ENCODE measurements at places on chromosomes 2 and 18.

GRCh38 chr2:158968396-158969161, at the start of gene TANC1:
Gene TANC1, plus strand, starts transcription at chr2:158968640. Its CDS starts 97,271 bp downstream, at chr2:159065911.
- DNase-seq, result peak; percentile 42

DNA sequence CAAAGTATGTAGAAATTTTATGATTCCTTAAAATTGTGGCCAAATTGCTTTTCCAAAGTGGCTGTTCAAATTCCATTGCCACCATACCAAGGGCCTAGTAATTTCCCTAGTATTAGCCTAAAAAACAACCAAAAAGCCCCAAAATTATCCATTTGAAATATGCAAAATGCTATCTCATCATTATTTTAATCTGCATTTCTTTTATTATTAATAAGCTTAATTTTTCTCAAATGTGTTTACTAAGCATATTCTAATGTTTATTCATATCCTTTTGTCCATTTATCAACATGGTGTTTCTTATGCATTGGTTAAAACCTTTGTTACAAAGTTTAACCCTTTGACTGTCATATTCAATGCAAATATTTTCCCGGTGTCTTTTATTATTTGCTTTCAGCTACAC, 48.0 kb downstream of the PID1 start:
- DNase-seq, result no peak

DNA sequence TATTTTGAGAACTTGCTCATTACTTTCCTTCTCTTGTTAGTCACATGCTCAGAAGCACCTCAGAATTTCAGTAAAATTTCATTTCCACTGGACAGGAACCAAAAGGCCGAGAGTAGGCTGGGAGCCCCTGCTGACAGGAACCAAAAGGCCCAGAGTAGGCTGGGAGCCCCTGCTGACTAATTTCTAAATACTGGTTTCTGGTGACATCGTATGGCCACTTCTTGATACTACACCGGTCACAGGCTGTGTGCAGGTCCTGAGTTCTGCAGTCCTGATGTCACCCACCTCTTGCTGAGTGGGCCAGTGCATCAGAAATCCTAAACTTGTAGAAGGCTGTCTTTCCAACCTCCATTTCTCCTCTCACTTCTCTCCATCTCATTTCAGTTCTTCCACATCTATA, 17.7 kb upstream of the EN1 start:
- DNase-seq, result no peak

GRCh38 chr18:7619676-7620075, 52.6 kb downstream of the PTPRM start:
- DNase-seq, result no peak

GRCh38 chr18:58186258-58186948, 142.4 kb downstream of the NEDD4L start:
- no peak for DNase-seq

DNA sequence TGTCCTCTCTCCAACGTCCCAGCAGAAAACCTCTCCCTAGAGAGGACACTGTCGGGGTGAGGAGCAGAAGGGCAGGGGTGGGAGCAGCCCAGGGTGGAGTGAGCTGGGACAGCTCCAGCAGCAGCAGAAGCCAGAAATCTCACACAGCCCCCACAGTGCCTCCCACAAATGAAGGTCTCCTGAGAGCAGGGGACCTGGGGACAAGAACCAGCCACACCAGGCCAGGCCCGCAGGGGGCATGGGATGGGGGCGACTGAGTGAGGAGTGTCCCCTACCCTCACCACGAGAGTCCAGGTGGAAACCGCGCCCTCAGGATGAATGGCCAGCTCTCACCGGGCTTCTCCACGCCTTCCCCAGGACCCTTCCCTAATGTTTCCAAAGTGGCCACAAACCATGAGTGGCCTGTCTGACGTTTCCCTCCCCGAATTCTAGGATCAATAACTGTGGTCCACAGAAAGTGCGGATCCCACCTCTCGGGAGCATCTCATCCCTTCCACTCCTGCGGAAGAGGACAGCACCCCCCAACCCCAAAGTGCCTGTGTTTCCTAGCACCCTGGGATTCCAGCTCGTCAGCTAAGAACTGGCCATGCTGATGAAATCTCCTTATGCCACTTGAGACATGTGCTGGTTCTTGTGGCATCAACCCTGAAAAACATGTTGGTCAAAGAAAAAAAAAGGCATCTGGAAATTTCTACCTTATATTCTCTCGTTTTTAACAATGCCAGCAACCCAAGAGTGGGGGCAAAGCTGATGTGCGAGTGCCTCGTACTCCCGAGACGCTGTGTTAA, 121.1 kb downstream of the HDAC4 start:
- DNase-seq, result no peak

DNA sequence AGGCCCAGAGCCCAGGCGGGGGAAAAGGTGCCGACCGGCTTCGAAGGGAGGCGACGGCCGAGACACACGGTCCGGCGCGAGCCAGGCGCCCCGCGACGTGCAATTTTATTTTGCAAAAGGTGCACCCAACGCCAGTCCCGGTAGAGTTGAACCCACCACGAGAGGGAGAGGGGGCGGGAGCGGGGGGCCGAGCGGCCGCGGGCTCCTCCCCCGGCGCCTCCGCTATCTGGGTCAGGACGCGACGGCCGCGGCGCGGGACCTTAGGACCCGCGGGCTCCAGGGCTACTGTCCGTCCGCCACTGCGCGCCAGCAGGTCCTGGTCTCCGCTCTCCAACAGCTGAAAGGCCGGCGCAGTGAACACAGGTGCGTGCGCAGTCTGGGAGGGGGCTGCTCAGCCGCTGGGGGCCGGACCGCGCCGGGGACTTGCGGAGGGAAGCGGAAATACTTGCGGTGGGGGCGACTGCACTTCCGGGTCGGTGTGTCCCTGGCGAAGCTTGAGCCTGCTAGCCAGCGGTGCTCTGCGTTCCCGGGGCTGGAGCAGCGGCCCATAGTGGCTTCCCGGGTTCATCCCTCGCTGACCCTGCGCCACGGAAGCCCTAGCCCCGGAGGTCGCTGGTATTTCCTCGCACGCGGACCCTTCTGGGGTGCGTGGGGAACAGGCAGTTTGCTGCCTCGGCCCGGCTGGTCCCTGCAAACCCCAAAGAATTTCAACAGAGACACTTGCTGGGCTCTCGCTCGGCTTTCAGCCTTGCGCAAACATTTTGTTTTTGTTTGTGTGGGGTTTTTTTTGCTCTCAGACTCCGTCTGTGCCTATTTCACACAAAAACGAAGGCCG, at the start of gene RMDN2:
TSS of gene RMDN2 (plus strand) at position 225 of the 835 bp plus-strand sequence. CDS start 3,991 bp downstream, outside the sequence.
- DNase-seq, result peak; percentile 79

GRCh38 chr2:239293775-239294430, 106.9 kb downstream of the HDAC4 start:
- peak; percentile 43 for DNase-seq

DNA sequence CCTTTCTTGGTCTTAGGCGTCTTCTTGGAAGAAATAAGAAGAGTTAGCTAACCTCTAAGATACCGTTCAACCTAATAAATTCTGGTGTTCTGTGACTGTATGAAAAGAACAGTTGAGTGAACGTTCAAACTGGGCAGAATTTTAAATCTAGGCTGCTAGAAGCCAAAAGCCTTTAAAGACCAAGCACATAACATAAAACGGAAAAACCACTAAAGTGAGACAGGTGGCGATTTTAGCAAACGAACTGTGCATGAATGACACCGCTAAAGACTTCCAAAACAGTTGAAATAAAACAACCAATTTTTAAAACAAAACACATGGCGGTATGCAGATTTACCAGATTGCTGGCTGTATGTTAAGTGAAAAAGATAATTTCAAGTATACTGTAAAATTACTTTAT, 73.1 kb downstream of the GALNT13 start:
- DNase-seq, result no peak

GRCh38 chr2:6183226-6183625, 491.0 kb downstream of the SOX11 start:
- no peak for DNase-seq

DNA sequence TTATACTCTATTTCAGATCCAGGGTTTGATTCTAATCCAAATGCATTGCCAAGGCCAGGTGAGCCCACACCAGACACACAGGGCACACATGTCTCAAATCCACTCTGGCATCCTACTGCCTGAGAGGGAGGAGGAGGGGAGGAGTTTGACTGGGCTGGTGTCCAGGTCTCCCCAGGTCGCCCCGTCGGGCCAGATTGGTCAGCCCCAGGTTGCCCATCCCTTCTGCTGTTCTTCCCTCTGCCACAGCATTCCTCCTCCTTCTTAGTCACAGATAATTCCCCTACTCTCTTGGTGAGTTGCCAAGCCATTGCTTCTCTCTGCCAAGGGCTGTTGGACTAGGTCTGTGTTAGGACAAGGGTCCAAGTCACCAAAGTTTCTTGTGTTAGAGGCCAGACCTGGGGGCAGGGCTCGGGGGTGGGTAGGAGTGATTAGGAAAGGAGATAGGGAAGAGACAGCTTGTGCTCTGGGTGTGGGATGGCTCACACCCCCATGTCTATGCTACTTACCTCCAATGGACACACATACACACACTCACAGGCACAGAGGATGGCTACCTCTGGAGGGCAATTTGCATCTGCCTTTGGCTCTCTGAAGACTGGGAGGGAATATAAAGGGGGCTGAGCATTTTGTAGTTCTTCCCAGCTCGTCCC, 2.5 kb upstream of the EGR4 start:
- no peak for DNase-seq

- DNase-seq, result no peak
Measured at GRCh38 chr2:175853616-175853890, 148.5 kb downstream of the LNPK start.

GRCh38 chr2:227617316-227618230, at the start of gene SCYGR4:
Gene SCYGR4, plus strand, starts transcription at chr2:227617498. Its CDS starts 0 bp downstream, at chr2:227617498.
- no peak for DNase-seq

GRCh38 chr2:119338272-119338671, 28.4 kb downstream of the C2orf76 start:
- no peak for DNase-seq

DNA sequence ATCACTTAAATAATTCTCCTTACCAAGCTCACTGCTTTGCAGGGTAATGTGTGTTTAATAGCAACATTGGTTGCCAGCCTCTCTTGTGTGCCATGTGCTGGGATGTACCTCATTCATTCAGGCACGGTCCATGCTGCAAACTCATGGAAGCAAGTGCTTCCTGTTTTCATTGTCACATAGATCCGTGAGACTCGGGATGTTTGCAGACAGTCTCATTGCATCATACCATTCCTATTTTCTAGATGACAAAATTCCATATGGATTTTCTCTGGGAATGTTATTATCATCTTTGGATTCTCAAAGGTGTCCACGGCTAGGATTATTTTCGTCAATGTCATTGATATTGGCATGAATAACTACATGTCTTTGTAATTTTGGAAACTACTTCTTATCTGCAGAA, 60.0 kb upstream of the HDAC4 start:
- no peak for DNase-seq

DNA sequence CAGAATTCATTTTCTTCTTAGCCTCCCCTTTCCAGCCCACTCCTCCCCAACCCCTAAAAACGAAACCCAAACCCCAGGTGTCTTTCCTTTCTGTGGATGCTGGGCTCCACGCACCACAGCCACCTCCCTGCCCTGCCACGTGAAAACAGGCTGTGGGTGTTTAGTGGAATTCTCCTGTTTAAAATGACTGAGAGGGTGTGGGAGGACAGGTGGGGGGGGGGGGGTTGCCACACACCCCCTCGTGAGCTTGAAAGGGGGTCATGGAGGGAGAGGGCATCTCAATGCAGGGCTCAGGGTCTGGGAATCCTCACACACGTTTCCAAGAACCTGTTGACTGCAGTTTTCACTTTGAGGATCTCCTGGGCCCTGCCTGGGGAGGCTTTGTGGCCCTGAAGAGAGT, 110.3 kb downstream of the FAM210A start:
- DNase-seq, result no peak

DNA sequence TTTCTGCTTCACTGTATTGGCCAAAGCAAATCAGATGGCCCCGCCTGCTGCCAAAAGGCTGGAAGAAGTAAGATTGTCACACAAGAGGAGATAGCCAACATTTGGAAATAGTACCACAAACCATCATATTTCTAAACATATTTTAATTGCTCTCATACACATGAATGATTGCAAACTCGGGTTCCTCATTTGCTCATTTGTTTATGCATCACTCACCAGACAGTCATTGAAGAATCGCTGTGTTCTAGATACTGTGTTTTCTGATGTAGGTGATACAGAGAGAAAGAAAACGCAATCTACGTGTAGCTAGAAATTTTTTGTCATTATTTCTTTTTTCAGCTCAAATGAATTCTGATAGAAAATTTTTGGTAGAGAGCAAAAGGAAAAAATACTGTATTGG, 1103.4 kb downstream of the TSN start:
- DNase-seq, result no peak

DNA sequence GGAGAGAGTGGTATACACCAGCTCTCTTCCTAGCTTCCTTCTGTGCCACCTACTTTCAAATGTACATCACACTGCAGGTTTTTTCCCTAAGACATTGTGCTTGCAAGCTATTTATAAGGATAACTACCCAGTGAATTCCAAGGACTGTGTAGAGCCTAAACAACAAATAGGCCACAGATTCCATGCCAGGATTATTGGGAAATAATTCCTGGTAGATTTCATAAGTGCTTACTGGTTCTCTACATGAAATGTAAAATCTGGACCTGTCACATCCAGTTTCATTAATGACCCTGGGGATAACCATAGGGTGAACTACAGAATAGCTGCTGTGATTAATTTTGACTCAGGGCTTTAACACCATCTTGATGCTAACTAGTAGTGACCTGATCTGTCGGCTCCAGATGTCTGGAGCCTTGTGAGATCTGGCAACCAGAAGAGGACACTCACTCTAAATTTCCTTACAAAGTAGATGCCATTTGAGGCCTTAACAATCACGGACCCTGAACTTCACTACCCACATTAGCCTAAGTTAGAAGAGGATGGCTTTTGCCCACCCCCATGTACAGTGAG, 34.3 kb upstream of the LGALSL start:
- no peak for DNase-seq

GRCh38 chr2:216693414-216694080, 1.8 kb downstream of the IGFBP5 start:
- no peak for DNase-seq

DNA sequence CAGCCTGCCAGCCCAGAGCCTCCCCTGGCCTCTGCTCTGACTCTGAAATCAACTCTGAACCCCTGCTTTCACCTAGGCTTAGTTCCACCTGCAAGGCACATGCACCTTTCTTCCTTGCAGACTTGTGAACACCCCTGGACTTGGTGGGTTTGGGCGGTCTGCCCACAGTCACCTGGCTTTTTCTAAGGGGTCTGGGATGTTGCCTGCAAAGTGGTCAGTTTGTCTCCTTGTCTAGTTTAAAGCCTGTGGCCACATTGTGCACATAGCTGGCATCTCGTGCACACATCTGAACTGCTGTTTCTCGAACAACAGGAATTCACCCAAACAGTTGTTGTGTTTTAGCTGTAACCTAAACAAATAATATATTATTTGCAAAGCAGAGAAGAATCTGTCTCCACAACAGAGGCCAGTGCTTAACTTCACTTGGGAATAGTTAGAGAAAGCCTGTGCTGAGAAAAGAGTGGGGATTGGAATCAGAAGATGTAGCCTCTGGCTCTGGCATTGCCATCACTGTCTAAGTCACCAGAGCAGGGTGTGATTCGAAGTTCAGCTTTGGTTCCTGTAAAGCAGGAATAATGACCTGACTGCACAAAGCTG, 108.5 kb downstream of the TMEM18 start:
- DNase-seq, result no peak

- DNase-seq, result no peak
Measured at GRCh38 chr2:84187258-84187657, 271.8 kb downstream of the SUCLG1 start.

GRCh38 chr2:104938231-104938941, 84.5 kb downstream of the POU3F3 start:
- no peak for DNase-seq
